ENCODE measurements at places on chromosomes 7 and 10. TPM values are rescaled to one million over a fixed set of nuclear protein-coding genes. Genes with fewer than 3 reads are reported as not detected.

DNA sequence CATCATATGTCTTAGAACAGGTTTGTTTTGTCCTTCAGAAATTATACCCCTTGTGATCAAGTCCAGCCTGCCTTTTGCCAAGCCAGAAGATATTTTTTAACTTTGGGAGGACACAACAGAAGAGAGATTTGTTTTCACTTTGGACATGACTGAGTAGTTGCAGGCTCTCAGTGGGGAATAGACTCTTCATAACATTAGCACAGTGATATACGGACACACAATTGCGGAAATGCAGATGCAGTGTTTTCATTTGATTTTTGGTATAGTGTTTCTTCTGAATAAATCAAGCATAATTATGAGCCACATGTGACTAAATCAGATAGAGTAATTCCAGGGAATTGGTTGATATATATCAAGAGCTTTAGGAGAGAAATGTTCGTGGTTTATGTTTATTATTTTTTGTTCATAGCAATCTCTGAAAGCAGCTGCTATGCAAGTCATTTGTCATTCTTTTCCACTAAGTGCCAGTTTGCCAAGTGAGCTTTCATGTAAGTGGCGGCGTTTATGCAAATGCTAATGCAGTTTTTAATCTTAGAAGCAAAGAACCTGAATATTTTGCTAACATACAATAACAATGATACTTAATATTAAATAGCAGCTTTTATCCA, 69.6 kb upstream of the HDAC9 start:
- H3K27me3 ChIP-seq = no peaks in the 10 kb centered on the region
- DNase-seq = no peak
- no peak overlapping the region for H3K4me3 ChIP-seq
- peaks cover 29% of the 10 kb centered on the region for H3K4me1 ChIP-seq

LGI1 gene
- total RNA-seq = not detected

GRCh38 chr7:2863461-2864066, 19.5 kb upstream of the GNA12 start:
- no peaks in the 10 kb centered on the region for H3K27me3 ChIP-seq
- H3K4me1 ChIP-seq = peaks cover 22% of the 10 kb centered on the region
- H3K36me3 ChIP-seq = no peaks in the 10 kb centered on the region
- H3K27ac ChIP-seq = peak overlapping the region; percentile 94

GRCh38 chr7:30703756-30704155, 21.5 kb upstream of the CRHR2 start:
- no peaks in the 10 kb centered on the region for H3K4me1 ChIP-seq
- H3K36me3 ChIP-seq = no peaks in the 10 kb centered on the region
- no peak for DNase-seq
- H3K27me3 ChIP-seq = no peaks in the 10 kb centered on the region

DNA sequence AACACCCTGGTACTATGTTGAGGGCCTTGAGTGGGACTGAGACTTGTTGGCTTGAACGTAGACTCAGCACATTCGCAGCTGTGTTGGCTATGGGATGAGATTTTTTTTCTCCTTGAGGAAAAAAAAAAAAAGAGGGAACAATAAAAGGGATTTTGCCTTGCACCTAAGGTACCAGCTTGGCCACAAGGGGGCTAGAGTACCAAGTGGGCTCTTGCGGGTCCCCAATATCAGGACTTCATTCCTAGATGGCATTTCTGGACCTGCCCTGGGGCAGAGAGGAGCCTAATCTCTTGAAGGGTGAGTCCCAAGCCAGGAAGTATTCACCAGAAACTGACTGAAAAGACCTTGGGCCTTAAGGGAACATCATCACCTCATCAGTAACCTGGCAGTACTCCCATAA, 1083.6 kb upstream of the PHF14 start:
- H3K4me1 ChIP-seq = no peaks in the 10 kb centered on the region
- no peak for DNase-seq
- no peak overlapping the region for H3K27ac ChIP-seq
- H3K4me3 ChIP-seq = no peak overlapping the region
- H3K36me3 ChIP-seq = no peaks in the 10 kb centered on the region

Measured in endothelial cell of umbilical vein (primary cell).